NCI-H2171 (cell line): ENCODE measurements at places on chromosomes 12 and 14.
A peak's percentile ranks its signal among the peaks of the same experiment; 100 is the strongest.

GRCh38 chr12:4719821-4720636 is at the start of gene GALNT8:
TSS of gene GALNT8 (plus strand) at chr12:4720400. CDS start at chr12:4720678, 278 bp downstream.
- DNase-seq: no peak

- no peak for DNase-seq
Measured at GRCh38 chr14:20866963-20867362, 24.2 kb upstream of the RNASE3 start.

DNA sequence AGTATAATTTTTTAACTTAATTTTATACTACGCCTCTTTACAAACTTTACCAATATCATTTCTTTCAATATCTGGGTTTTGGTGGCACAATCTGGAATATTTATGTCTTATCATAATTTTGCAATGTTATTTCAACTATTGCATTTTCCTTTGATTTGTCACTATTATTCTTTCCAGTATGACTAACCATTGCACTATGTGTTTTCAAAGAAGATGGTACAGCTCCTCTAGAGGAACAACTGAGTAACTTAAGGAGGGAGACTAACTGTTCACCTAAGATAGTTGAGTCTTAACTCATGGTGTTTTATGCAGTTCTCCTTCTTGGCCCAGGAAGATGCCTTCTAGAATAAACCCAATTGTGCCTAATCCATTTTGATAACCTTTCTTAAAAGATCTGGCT is 60.5 kb upstream of the KIF21A start:
- no peak for DNase-seq

- DNase-seq: no peak
Measured at GRCh38 chr12:7346551-7347225, 42.8 kb downstream of the ACSM4 start.

DNA sequence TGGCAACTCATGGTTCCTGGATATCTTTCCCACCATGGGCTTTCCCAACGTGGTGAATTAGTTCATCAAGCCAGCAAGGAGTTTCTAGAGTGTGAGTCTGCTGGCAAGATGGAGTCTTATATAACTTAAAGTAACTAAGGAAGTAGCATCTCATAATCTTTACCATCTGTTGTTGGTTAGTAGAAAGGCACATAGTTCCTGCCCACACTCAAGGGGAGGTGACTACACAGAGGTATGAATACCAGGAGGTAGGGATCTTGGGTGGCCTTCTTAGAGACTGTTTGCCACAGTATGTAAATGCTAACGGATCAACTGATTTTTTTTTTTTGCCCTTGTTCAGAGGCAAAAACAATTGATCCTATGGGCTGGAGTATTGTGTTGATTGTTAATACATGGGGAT is 446.9 kb downstream of the ATP23 start:
- DNase-seq: no peak

DNA sequence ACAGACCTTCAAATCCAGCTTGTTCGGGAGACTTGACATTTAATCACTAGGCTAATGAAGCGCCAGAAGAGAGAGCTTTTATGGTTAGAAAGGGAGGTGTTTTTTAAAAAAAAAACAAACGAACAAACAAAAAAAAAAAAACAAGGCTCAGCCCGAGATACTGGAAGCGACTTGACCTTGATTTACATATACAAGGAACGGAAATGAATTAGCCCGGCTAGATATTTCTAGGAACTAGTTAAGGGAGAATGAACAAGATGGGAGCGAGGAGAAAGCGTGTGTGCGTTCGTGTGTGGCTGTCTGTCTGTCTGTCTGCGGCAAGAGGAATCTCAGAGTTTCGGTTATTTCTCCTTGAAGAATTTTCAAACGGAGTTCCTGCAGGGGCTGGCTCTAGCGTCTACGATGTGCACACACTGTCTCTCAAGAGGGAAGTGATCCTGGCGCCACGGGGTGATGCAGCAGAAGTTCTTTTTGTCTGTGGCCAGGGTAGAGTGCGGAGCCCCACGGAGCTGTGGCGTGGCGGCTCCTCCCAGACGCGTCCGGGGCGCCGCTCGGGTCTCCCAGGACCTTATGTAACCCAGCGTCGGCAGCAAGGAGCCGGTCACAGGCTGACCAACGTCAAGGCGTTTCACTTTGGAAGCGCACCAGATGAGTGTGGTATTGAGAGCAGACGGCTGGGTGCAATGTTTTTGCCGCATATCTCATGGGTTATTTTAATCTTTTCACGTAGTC is 18.8 kb downstream of the SOCS2 start:
- DNase-seq: peak; percentile 26

- no peak for DNase-seq
Measured at GRCh38 chr14:101508196-101508947, 52.9 kb upstream of the DIO3 start.

DNA sequence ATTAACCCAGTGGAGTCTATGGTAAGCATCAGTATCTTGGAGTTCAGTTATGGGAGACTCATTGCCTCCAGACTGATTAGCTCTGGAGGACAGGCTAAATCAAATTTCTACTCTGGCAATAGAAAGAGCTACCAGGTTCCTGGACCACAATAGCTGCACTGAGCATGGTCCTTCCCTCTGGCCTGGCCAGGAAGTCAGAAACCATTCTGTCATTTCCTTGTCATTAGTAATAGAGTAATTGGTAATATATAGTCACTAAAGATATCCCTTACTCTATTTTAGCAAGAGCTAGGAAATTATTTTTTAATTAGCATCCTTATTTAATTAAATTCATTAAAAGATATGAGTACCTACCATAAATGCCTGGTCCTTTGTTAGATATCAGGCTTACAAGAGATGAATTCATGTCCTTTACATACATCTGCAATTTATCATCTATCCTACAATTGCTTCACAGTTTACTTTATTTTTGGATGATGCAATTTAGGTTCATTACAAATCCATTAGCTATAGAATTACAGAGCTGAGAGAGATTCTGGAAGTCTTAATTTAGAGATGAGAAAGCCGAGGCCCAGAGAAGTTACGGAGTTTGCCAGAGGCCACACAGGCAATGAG is 23.7 kb upstream of the TDRD9 start:
- no peak for DNase-seq

- DNase-seq: no peak
Measured at GRCh38 chr12:12683725-12684124, 12.3 kb downstream of the GPR19 start.
